ENCODE measurements at places on chromosomes 6 and 20.

- no peak for DNase-seq
Observed at GRCh38 chr6:5828296-5828695, 178.4 kb downstream of the NRN1 start.

DNA sequence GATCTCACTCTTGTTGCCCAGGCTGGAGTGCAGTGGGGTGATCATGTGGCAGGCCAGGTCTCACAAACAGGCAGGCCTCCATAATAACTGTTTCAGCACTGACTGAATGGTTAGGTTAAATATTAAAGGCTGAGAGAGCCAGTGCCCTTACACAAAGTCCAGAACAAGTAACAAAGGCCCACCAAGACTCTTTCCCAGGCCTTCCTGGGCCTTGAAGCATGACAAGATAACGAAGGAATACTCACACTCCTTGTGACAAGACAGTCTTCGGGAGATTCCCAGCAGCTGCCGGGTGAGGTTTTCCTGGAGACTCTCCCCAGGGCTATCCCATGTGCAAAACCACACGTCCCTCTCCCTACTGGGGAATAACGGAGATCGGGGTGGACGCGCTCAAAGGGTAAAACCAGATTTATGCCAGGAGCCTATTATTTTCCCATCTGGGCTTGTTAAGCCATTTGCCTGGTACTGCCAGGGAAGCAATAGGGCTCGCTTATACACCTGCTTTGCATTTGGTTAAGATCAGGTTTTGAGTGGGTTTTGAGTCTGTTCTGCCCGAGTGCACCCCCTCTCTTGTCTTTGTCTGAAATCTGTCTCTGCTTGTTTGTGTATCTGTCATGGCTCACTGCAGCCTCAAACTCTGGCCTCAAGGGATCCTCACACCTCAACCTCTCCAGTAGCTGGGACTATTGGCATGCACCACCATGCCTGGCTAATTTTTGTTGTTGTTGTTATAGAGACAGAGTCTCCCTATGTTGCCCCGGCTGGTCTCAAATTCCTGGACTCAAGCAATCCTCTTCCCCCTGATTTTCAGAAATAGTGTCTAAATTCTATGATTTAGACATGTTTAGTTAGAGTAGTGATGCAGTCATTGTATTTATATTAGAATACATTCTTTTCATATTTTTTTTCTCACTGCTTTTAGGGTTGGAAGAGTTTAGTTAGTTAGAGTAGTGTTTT lies 1.4 kb upstream of the ENPP3 start:
- no peak for DNase-seq

GRCh38 chr6:138719744-138720143 lies 53.8 kb upstream of the CCDC28A start:
- DNase-seq: no peak

DNA sequence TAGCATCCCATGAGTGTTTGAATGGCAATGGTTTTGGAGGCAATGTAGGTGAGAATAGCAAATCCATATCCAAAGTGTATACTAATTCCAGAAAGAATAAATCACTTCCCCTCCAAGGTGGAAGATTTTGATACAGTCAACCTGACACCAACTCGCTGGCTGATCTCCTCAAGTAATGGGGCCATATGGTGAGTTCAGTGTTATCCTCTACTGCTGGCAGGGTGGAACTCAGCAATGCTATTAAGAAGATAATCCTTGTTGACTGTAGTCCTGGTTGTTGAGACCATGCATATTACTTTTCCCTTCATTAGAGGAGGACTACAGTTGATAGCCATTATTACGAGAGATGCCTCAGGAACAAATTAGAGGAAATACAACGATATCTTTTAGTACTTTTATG lies 17.8 kb upstream of the HLA-DQB1 start:
- no peak for DNase-seq

DNA sequence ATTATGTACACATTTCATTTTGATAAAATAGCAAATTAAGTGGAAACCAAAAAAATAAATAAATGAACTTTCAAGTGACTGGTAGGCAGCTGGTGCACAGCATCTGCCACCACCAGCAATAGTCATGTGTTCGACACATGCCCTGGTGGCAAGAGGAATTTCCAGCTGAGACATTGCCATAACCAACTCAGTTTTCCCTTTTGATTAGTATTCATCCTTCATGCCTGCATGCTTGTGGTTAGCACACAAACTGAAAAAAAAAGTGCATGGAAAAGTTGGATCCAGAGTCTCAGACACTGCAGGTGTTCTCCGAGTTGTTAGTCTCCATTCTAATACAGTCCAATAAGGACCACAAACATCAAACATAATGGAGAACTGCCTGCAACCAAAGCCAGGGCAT lies 156.0 kb upstream of the SOX4 start:
- no peak for DNase-seq

DNA sequence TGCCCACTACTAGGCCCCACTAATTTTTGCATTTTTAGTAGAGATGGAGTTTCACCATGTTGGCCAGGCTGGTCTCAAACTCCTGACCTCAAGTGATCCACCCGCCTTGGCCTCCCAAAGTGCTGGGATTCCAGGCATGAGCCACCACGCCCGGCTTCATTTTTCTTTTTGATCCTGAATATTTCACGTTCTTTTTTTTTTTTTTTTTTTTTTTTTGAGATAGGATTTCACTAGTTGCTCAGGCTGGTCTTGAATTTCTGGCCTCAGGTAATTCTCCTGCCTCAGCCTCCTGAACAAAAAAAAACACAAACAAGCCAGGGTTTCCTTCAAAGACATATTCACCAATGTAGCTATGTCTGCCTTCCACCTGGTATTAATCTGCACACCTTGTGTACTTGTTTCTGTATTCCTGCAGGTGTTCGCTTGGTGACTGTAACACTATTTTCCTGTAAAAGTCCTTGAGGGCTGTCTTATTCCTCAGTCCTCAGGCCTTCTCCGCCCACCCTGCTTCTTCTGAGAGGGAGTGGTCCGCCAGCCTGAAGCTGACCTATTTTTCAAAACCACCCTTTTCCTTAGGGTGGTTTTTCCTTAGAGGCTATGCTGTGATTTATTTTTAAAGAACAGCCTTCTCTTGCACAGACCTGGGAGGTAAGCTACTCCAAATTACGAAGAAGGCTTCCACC lies 36.1 kb upstream of the PNRC1 start:
- DNase-seq: no peak

GRCh38 chr6:16108921-16109658 lies 19.8 kb upstream of the MYLIP start:
- no peak for DNase-seq

GRCh38 chr6:6581054-6581453 lies 7.5 kb upstream of the LY86 start:
- no peak for DNase-seq

GRCh38 chr6:75268121-75268987 lies 16.2 kb downstream of the TMEM30A start:
- no peak for DNase-seq

- DNase-seq: no peak
Observed at GRCh38 chr6:127514179-127514772, 4.9 kb downstream of the MTCL3 start.

- DNase-seq: no peak
Observed at GRCh38 chr6:150201285-150201684, 58.4 kb downstream of the PPP1R14C start.

DNA sequence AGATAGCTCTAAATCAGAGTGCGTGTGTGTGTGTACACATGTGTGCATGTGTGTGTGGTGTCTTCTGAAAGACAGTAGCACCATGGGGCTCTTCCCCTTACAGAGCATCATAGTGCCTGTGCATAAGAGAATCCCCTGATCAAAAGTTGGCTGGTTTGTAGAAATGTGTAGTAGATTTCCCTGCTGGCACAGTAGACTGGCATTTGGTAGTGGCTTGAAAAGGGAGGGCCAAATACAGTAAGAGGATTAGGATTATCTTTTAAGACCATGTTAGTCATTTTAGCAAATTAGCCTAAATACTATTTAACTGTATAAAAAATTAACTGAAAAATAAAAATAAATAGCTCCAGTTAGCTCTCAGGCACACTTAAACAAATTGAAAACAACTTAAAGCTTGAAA lies 112.6 kb downstream of the B3GAT2 start:
- DNase-seq: no peak

DNA sequence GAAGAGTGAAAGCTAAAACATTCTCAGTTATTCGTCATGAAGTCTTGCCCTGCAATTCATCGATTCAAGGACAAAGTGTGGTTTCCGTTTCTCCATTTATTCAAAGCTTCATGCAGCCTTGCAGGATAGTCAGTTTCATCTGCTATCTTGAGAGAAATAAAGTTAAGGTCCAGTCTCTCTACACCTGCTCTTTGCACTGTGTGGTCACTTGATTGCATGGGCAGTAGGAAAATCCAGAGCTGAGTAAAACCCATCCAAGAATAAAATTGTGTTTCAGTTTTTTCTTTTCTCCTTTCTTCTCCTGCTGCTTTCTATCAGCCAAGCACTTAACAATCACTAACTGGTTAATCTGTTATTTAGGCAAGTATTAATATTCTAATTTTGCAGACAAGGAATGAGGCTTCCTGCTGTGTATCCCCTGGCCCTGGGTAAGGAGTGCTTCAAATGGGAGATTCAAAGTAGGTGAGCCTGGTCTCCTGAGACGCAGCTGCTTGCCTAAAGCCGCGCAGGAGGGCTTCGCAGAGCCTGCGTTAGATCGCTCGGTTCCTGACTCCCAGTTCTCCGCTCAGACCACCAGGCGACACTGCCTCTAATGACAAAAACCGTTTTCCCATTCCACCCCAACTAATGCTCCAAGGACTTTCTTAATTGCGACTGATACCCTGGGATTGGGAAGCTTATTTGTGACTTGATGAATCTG lies 808.3 kb downstream of the TFAP2A start:
- no peak for DNase-seq

DNA sequence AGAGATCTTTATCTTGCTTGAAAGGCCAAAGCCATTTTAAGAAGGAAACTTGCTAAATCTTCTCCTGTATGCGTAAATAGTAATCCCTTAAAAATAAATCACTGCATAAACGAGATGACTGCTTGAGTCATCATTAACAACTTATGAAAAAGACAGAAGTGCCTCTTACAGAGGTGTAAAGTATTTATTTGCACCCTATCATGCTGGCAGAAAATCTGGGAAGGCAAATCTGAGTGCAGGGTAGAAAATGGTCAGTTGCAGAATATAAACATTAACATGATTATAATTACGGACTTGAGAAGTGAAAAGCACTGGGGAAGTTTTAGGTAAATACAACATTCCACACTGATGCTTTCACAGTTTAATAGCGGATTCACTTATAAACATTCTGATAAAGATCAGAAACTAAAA lies 67.5 kb upstream of the FBXO30 start:
- no peak for DNase-seq

DNA sequence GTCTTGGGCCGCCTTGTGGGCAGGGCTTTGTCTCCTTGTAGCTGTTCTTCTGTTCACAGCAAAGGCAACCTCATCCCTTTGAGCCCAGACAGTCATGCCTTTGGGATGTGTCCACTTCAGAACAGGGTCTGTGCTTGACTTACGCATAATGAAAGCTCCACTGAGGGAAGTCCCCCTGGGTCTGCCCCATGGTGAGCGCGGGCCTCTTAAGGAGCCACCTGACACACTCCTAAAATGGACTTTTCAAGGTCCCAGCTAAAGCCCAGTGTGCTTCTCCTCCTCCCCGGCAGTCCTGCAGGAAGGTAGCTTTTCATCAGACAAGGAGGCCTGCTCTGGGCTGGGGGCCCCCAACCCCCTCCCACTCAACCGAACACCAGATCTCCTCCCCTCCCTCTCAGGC lies 24.9 kb upstream of the PMEPA1 start:
- no peak for DNase-seq

- DNase-seq: no peak
Observed at GRCh38 chr6:126131246-126131645, 144.9 kb downstream of the TRMT11 start.

GRCh38 chr20:49916146-49917002 lies 1.0 kb upstream of the SPATA2 start:
- DNase-seq: no peak

DNA sequence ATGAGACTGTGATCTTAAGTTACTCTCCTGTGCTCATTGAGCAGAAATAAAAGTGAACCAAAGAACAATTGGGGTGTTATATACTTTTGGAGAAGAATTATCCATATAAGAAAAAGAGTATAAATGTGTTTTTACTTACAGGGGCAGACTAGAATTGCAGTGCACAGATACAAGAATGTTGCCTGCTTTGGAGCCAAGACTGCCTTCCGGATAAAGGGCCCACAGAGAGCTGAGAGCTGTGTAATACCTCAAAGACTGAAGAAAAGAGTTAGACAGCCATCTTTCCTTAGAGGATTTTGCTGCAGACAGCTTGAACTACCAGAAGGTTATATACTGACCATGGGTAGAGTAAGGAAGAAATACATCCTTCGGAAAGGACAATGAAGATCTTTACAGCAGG lies 1235.5 kb upstream of the CITED2 start:
- DNase-seq: no peak

- no peak for DNase-seq
Observed at GRCh38 chr20:54214566-54214965, 6.7 kb downstream of the PFDN4 start.

DNA sequence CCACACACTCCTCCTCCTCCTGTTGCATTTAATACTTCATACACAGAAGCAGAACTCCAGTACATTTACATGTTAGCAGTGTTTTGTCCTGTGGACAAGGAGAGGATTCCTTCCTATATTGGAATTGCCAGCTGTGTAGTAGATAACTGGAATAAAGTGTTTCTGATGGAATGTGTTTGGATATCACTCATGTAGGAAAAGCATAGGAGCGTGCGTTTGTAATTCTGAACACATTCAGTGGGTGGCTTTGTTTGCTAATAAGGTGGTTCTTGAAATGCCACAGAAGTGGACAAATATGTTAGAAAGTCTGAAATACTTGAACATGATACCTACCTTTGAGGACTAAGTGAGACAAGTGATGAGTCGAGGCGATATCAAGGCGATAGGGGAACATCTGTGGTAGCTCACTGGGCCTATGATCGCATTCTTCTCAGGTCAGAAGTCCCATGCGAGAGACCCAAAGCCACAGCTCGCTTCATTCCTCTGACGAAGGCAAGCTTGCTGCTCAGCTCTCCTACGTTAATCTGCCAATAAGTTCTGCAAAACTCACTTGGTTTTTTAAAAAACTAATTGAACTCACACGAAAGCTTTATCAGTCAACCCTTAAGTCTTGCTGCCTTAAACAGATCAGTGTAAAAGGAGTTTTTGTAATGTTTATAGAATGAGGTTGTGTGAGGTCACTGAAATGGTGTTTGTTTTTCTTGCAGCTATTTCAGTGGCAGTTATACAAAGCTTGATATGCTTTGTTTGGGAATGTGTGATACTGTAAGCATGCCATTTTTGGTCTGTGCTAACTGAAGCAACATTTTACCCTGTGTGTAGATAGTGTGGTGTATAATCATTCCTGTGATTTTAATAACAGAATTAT lies 159.9 kb downstream of the SOX4 start:
- no peak for DNase-seq

DNA sequence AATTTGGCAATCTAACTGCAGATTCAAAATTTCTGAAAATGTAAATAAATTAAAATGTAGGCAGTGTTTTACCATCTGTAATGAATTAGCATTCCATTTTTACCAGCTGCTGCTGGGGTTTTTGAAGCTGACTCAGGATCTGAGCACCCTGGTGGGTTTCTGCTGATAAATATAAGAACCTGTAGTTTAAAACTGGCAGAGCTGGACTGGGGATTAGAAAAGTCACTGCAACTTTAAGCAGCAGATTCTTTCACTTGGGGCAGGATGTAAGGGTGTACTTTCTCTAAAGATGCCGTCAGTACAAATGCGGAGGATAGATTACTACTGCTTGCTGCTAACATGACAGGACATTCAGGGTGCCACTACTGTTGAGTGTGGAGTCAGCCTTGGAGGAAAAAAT lies 341.8 kb downstream of the CDKAL1 start:
- no peak for DNase-seq

- DNase-seq: no peak
Observed at GRCh38 chr6:109121411-109121810, 26.1 kb downstream of the CEP57L1 start.

Data from GF-D8 (cell line).